Muscle of leg (tissue), 16 donors: ENCODE measurements at places on chromosomes 13 and 19. TPM values are rescaled to one million over a fixed set of nuclear protein-coding genes. Genes with fewer than 3 reads are reported as not detected.

DNA sequence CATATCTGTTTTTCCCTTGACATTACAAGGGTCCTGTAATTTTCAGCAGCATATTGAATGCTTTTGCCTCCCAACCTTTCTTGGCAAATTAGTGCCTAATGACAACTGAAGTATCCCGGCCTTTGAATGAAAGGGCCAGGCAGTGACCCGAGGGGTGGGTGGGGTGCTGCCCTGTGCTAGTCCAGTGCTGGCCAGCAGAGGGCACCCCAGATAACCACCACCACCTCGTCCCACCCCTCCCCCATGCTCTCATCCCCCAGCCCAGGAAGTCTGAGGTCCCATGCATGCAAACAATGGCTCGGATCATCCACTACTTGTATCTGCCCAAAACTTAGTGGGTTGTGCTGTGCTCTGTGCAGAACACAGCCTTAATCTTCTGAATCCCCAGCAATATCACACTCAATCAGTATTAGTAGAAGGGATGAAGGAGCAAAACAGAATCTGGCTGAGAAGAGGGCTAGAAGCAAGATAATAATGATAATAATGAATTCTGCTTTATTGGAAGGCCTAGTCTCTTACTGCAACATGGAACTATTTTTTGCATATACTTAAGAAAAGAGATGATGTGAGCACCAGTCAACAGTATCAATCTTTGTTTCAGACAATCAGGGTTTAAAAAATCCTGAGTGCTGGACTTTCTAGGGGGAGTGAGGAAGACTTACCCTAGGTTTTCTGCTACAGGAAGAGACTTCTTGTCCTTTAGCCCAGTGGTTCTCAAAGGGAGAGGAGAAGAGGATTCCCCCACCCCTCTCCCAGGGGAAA is 3.8 kb downstream of the ATP12A start:
- DNase-seq, result no peak

DNA sequence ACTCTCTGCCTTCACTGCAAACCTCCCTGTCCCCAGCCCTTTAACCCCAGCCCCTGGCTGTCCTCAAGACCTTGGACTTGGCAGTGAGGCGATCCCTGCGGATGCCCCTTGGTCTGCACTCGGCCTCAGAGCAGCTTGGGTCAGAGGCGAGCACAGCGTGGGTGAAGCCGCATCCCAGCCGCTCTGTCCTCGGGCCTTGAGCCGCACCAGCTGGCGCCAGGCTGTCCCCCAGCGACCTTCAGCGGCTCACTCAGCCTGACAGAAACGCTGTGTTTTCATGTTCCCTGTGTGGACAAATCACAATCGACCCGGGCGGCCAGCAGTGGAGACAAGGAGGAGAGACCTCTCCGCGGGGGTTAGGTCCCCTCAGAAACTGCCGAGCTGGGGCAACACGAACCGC is 52.0 kb downstream of the GNG7 start:
- DNase-seq, result no peak

DNA sequence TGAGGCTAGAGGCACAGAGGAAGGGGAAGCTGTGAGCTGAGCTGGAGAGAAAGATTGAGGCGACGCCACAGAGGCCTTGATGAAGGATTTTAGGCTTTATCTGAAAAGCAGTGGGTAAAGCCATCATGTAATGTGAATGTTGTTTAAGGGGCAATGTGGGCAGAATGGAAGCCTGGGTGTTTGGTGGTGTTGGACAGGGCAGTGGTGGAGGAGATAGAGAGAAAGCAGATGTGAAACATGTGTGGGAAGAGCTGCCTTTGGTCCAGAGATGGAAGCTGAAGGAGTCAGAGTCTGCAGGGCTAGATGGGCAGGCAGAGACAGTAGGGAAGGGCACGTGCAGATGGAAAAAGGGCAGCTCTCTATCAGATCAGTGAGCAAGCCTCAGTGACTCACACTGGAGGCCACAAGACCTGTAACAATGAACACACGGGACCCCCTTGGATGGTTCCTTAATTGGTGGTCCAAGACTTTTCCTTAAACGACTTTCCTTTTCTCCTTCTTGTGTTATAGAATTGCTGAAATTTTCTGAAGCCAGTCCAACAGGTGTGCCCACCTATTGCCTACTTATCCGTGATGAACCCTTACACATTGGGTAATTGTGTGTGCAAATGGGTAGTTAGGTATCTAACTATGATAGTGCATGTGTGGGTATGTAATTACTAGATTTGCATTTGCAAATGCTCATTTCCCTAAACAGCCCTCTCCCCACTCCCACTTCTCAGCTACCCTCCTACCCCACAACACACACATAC is 21.7 kb downstream of the ZNF536 start:
- DNase-seq, result no peak

GRCh38 chr13:32159137-32159869 is 127.7 kb downstream of the FRY start:
- DNase-seq, result peak; percentile 82

- DNase-seq, result no peak
Observed at GRCh38 chr13:26719356-26719945, 41.1 kb downstream of the GPR12 start.

- DNase-seq, result no peak
Observed at GRCh38 chr13:20206698-20207235, 14.0 kb upstream of the GJB2 start.

GRCh38 chr13:45388664-45389063 is 29.5 kb downstream of the SLC25A30 start:
- no peak for DNase-seq

Gene B3GNT3
- 0.11 TPM for polyA plus RNA-seq

GRCh38 chr19:43474986-43475705 is 9.7 kb upstream of the LYPD3 start:
- DNase-seq, result peak; percentile 96

DNA sequence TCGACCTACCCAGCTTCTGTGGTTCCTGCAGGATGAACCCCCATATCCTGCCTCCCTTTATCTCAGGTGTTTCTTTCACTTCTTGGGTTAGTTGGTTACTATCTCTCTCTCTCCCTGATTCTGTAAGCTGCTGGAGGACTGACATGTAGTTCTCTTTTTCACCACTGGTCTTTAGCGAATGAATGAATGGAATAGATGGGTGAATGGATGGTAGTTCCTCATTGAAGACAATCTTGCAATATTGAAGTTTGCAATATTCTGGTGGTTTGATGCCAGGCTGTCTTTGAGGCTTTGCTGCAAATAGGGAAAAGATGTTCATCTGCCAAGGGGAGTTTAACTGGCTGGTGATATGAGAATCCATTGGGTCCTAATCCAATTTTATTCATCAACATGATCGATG is 120.2 kb downstream of the UBL3 start:
- DNase-seq, result no peak

- DNase-seq, result no peak
Observed at GRCh38 chr19:42989851-42990250, 36.4 kb downstream of the PSG11 start.

Gene SIGLEC8
- 0.09 TPM for polyA plus RNA-seq
